ENCODE measurements at places on chromosomes 3 and 15.
A peak's percentile ranks its signal among the peaks of the same experiment; 100 is the strongest.

GRCh38 chr3:47000198-47000815, 20.8 kb downstream of the NBEAL2 start:
- no peak for DNase-seq

GRCh38 chr15:76208786-76209424, 102.4 kb downstream of the ETFA start:
- no peak for DNase-seq

DNA sequence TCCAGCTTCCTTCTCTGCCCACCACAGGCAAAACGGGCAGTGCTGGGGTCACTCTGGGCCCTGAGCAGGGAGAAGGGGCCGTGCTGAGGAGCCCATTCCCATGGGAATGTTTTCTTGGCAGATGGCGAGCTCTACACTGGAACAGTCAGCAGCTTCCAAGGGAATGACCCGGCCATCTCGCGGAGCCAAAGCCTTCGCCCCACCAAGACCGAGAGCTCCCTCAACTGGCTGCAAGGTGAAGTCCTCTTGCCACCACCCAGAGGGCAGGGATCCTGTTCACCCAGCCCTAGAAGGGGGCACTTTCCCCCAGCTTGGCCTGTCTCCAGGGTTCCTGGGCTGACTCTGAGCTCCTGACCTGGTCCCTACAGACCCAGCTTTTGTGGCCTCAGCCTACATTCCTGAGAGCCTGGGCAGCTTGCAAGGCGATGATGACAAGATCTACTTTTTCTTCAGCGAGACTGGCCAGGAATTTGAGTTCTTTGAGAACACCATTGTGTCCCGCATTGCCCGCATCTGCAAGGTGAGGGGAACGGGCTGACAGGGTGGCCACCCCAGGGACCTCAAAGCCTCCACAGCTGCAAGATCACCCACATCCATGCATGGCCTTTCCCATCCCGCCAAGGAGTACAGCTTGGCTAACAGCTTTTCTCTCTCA, 12.4 kb downstream of the CIB1 start:
- peak; percentile 61 for DNase-seq

DNA sequence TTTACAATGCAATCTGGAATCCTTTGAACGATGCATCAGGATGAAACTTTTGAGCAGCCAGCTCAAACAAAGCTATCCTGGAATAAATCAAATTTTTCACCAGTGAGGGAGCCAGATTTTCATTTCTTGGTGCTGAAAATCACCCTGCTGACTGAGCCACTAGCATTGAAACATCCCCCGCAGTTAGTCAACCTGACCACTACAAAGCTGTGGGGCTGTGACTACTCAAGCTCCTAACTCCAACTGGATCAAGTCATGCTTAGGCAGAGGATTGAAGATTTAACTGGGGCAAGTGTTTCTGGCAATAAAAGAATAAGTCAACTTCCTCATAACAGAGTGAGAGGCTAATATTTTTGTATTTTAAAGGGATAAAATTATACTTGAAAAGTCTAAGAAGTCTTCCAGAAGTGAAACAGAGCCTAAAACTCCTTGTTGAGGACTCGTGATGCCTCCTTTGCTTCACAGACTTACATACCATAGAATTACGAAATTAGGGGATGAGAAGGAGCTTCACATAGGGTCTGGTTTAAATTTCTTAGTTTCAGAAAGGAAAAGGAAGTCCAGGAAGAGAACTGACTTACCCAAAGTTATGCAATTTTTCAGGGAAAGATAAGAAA, 177.8 kb downstream of the SERPINI1 start:
- no peak for DNase-seq

GRCh38 chr15:49131403-49131802, 24.0 kb downstream of the COPS2 start:
- no peak for DNase-seq

GRCh38 chr3:116835658-116836057, 126.1 kb downstream of the TUSC7 start:
- DNase-seq = no peak

Data from retina (tissue), 1 donor.